ENCODE measurements at places on chromosomes 5 and 9.

- peak; percentile 4 for DNase-seq
Observed at GRCh38 chr5:114450437-114450836, 88.6 kb downstream of the KCNN2 start.

GRCh38 chr9:82382887-82383616 is 394.5 kb downstream of the SPATA31D1 start:
- no peak for DNase-seq

DNA sequence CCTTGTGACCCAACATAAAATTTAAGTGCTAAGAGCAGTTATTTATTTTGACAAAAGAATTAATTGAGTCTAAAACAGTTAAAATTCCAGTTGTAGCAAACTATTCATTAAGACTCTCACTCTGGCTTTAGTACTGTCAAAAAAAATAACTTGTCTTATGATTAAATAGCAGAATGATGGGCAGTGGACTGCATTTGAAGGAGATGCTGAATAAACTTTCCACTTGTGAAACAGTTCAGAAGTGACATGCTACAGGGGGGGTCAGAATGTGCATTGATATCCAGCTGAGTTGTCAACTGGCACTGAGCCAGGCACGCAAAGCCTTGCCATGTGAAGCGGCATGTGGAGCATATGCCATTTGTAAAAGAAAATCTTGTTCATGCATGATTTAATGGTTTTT is 76.0 kb downstream of the FCHO2 start:
- peak; percentile 78 for DNase-seq

DNA sequence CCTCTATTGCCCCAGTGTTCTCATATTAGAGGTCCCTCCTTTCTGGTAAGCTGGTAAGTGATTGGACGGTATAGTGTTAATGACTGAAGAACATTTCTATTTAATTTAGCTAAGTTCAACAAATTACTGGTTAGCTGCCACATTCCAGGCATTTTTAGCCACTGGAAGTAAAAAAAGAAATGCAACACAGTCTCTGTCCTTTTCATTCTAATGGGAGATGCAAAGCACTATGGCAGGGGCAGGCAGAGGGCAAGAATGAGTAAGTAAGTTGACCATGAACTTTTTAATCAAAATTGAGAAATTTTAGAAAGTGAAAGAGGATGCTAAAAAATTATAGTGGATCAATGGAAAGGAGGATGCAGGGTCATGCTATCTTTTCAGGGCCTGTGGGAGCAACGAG is 137.4 kb downstream of the GPBP1 start:
- no peak for DNase-seq

DNA sequence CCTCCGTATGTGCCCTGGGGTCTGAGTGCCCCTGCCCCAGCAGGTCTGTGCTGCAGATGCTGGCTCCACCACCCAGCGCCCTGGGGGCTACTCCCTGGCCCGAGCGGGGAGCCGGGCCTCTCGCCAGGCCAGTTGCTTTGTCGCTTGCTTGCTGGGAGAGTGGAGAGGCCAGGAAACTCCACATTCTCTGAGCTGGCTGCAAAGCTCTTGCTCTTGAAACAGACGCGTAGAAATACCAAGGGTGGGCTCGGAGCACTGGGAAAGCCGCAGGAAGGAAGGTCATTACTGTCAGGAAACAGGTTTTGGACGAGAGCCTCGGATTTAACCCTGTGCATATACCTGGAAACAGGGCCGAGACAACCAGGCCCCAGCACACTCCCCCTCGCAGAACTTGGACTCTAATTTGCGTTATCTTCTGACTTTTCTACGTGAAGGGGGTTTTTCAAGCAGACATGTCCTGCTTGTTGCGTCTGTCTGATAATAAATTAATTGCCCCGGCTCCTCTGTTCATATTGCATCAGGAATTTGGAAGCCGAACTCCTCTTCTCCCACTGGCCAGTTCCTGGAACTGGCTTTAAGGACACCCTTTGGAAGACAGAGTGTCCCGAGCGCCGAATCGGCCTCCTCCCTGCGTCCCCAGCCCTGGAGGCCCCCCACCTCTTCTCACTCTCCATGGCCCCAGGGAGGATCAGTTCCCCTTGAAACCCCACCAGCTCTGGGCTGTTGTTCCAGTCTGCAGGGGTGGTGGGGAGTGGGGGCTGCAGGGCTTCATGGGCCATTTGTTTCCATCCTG is 11.2 kb downstream of the ADAMTSL2 start:
- DNase-seq, result no peak

- peak; percentile 63 for DNase-seq
Observed at GRCh38 chr5:126516133-126516532, 78.9 kb downstream of the ALDH7A1 start.

- DNase-seq, result no peak
Observed at GRCh38 chr9:118529624-118530214, 825.5 kb downstream of the TLR4 start.

GRCh38 chr5:37197340-37198050 is 51.7 kb downstream of the CPLANE1 start:
- no peak for DNase-seq

DNA sequence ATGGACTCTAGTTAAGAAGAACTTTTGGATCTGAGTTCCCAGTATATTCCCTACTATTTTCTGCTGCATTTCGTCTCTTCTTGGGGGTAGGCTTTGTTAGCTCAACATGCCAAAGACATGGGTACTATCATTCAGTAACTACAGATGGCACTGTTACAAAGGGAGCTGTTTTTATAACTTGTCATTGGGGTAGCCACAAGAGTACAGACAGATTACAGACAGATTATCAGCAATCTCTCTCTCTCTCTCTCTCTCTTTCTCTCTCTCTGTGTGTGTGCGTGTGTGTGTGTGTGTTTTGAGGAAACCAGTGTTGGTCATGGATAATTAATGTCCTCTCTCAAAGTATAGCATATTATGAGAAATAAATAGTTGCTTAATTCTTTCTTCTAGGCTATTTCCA is 116.1 kb downstream of the WDR70 start:
- peak; percentile 13 for DNase-seq

- no peak for DNase-seq
Observed at GRCh38 chr5:163659568-163659902, 154.1 kb downstream of the MAT2B start.

GRCh38 chr5:14687023-14687665 is 22.6 kb downstream of the OTULIN start:
- no peak for DNase-seq

- no peak for DNase-seq
Observed at GRCh38 chr5:7794823-7795222, 56.1 kb downstream of the CFAP90 start.

- DNase-seq, result peak; percentile 72
Observed at GRCh38 chr5:113050721-113051382, 74.3 kb downstream of the DCP2 start.

DNA sequence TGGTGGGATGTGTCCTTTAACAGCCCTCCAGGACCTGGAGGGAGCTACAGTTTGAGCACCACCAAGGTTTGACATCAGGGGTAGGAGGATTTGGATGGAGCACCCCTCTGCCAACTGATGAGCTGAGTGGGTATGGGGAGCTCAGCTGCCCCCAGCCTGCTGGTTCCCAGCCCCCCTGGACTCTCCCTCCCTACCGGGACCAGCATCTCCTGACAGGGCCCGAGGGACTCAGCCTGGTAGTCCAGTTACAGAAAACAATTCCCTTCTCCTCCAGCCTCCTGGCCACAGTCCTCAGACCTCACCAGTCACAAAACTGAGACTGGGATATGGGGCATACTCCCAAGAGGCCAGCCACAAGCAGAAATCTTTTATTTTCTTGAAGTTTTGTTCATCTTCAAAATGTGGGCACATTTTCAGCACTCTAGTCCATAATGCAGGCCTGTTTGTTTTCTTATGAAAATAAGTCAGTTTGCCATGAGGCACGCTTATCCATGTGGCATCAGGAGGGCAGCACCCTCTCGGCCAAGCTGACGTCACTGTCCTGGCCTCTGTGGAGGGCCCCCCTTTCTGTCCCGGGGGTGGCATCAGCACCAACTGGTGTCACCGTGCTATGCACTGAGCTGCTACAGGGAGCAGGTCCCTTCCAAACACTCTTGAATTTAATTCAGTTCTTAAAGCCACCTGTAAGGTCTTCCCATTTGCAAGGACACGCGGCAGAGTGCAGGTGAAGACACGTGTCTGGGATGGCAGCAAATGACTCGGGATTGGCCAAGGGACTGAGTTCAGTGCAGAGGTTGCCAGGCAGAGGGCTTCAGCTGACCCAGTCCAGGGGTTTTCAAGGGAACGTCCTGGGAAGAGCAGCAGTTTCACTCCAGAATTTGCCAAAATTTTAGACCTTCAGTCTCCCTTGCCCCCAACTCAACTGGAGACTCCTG is 187.6 kb downstream of the GADD45G start:
- DNase-seq, result no peak

DNA sequence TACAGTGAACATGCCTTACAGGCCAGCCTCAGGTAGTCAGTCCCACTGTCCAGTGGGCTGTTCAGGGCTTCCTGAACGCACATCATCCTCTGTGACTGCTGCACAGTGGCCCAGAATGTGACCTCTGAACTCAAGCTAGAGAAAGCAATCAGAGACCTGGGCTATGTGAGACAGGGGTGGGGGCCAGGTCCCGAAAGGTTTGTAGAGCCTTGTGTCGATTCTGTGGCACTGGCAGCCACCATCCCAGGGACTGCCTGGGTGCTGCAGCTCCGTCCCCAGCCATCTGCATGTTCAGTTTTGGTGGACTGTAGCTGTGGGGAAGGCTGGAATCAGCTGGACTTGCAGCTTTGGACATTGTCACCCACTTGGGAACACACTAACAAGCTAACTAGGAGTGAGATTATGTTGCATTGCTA is 47.7 kb downstream of the MVB12B start:
- DNase-seq, result no peak

- DNase-seq, result no peak
Observed at GRCh38 chr5:148864113-148864841, 37.9 kb downstream of the ADRB2 start.

DNA sequence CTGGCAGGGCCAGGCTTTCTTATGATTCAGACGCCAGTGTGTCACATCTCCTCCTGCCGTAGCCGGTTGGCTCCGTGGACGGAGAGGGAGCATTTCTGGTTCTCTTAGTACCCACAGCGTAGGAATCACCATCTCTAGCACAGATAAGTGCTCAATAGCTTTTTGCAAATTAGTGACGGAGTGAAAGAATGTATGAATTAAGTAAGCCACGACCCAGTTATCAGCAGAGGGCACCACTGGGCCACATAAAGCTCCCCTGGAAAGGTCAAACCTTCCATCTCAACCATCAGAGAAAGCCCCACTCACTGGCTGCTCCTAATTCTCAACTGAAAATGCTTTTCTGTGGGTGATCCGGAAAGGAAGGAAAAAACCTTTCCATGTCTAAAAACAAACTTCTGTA is 317.0 kb upstream of the ADCY2 start:
- peak; percentile 5 for DNase-seq

All from MCF 10A (cell line).